AG09319 (cell line): ENCODE measurements at places on chromosomes 5 and 9.

DNA sequence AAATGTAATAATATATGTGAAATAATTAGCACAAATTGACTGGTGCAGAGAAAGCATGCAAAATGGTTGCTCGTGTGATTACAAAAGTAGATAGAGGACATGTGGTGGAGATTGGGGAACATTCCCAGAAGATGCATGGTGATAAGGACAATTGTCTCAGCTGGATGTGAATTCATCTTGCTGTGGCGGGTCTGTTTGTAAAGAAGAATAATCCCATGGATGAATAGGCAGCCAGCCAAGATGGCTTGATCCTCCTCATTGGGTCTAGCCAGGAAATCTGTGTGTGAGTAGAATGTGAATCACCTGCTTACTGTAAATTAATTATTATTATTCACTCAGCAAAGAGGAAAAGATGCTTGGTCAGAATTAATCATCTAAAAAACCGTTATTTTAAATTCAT, 12.6 kb upstream of the DPYSL3 start:
- no peak for DNase-seq

- DNase-seq = no peak
Measured at GRCh38 chr9:17135295-17136160, 688 bp downstream of the CNTLN start.

DNA sequence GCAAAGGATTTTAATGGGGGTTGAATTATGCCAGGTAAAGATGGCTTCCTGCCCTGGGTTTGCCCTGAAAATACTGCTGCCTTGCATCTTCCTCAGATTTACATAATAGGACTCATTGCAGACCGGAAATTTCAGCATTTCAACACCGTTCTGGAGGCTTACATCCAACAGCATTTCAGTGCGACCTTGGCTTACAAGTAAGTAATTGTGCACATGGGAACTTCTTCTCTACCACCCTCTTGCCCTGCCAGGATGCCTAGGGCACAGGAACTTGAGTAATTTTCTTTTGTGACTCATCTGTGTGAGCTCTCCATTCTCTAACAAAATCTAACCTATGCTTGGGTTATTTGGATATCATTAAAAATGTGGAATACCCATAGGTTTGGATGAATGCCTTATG, 80.2 kb downstream of the DOCK2 start:
- no peak for DNase-seq

- no peak for DNase-seq
Measured at GRCh38 chr9:2012347-2012746, 2.8 kb upstream of the SMARCA2 start.

- DNase-seq = no peak
Measured at GRCh38 chr9:93965830-93966577, 10.8 kb upstream of the BARX1 start.

GRCh38 chr5:151721087-151721646, 34.5 kb upstream of the SPARC start:
- no peak for DNase-seq

DNA sequence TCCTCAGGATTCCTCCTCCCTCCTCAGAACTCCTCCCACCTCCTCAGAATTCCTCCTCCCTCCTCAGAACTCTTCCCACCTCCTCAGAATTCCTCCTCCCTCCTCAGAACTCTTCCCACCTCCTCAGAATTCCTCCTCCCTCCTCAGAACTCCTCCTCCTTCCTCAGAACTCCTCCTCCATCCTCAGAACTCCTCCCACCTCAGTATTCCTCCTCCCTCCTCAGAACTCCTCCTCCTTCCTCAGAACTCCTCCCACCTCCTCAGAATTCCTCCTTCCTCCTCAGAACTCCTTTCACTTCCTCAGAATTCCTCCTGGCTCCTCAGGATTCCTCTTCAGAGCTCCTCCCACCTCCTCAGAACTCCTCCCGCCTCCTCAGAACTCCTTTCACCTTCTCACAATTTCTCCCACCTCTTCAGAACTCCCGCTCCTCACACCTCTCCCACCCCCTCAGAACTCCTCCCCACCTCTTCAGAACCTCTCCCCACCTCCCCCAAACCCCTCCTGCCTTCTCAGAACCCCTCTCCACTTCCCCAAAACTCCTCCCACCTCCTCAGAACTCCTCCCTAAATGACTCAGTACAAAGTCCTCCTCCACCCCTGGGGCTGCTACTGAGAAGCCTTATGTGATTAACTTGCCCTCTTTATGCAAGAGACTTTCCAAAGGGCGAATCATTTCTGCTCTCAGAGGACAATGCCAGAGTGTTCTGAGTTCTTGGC, 23.2 kb downstream of the SLC46A2 start:
- DNase-seq = peak; percentile 63

- DNase-seq = no peak
Measured at GRCh38 chr5:34977934-34978613, 48.7 kb downstream of the DNAJC21 start.

- no peak for DNase-seq
Measured at GRCh38 chr5:17061973-17062470, 125.9 kb upstream of the MYO10 start.

GRCh38 chr5:114210662-114211061, 151.2 kb upstream of the KCNN2 start:
- no peak for DNase-seq

GRCh38 chr9:650362-650761, 191.1 kb upstream of the DMRT1 start:
- no peak for DNase-seq

- DNase-seq = no peak
Measured at GRCh38 chr5:4804691-4805360, 335.3 kb upstream of the ADAMTS16 start.

DNA sequence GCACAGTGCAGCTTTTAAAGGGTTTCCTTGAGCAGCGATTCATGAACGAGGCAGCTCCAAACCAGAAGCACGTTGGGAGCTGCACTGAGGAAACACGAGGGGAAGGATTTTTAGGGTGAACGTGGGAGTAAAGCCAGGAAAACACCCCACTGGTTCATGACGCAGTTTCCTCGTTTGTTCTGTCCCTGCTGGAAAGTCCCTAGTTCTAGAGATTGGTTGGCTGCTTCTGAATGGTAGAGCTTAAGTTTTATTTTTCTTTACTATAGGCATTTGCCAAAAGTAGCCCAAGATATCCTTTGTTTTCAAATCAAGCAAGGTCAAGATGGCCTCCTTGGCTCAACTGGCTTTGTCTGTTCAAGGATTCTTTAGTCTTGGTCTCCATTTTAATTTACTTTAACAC, 116.5 kb upstream of the CACNA1B start:
- DNase-seq = no peak

DNA sequence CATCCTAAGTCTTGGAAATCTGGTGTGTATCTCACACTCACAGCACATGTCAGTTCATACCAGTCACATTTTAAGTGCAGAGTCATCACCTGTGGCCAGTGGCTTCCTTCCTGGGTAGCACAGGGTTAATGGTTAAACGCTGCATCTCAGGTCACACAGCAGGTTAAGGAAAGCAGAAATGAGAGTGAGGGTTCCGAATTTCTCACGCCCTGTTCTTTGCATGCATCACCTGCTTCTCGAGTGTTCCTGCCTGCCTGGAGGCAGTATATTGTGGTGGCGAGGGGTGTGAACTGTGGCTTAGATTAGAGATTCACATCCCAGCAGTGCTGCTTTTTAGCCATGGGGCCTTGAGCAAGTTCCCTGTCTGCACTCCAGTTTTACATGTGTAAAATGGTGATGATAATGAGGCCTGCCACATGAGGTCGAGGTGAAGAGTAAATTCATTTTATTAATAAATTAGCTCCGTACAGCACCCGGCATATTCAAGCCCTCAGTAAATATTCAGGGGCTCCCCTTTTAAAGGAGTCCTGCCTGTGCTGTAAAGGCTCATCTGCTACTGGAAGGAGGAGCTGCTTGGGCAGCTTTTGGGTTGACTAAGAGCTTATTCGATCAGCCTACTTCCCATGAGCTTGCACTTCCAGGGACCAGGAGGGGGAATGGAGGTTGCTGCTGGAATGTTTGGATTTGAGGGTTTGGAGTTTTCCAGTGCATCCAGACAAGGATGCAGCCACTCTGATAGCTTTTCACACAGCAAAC, 61.1 kb upstream of the SAP30L start:
- DNase-seq = no peak

GRCh38 chr9:135418161-135418560, 61.4 kb upstream of the PPP1R26 start:
- no peak for DNase-seq

- no peak for DNase-seq
Measured at GRCh38 chr5:140383300-140383699, 18.3 kb upstream of the ANKHD1 start.

GRCh38 chr9:78566948-78567675, 270.2 kb downstream of the PSAT1 start:
- DNase-seq = no peak

DNA sequence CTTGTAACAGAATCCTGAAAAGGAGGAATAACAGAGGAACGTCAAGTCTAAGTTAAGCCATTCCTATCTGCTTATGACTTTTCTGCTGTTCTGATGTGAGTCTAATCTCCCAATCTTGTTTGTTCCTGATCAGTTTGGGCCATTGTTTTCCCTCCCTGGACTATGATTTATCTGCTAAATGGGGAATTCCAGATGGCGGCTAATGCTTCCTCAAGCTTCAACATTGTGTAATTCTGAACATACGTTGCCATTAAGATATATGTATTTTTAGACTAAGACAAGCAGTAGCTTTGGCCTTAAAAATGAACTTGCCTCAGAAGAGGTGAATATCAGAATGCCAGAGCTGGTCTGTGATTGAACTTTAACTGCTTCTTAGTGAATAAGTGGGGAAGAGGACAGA, 142.7 kb downstream of the PRKACG start:
- no peak for DNase-seq

GRCh38 chr9:124479371-124479770, 27.8 kb downstream of the NR5A1 start:
- DNase-seq = no peak

DNA sequence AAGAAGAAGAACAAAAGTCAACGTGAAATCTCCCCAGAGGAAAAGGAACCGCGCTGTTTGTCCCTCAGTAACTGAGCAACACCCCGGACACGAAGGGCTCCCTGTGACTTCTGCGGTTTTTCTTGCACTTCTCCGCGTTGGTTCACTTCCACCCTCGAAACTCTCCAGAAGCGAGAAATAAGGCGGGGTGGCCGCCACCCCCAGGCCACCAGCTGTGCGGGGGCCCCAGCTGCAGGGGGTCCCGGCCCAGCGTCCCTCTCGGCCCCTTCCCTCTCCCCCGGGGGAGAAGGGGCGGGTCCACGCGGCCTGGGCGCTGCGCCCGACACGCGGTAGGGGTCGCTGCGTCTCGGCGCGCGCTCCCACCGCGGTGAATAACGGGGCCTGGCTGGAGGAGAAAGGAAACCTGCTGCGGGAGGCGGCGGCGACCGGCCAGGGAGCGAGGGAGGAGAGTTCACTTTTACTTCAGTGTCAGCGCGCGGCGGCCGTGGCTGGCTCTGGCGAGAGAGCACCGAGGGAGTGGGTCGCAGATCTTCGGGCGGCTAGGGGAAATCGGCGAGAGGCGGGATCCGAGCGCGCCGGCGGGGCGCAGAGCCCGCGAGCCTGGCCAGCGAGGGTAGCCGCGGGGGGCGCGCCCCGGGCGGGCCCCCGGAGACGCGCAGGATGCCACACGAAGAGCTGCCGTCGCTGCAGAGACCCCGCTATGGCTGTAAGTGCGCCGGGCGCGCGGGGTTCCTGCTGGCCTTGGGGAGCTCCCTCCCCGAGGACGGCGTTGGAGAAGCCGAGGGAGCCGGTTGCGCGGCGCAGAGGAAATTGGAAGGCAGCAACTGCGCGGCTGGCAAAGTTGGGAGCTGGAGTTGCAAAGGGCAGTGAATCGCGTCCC, at the start of gene IQGAP2:
TSS of gene IQGAP2 (plus strand) at position 400 of the 880 bp plus-strand sequence. CDS start at position 661, 261 bp downstream.
- DNase-seq = no peak

DNA sequence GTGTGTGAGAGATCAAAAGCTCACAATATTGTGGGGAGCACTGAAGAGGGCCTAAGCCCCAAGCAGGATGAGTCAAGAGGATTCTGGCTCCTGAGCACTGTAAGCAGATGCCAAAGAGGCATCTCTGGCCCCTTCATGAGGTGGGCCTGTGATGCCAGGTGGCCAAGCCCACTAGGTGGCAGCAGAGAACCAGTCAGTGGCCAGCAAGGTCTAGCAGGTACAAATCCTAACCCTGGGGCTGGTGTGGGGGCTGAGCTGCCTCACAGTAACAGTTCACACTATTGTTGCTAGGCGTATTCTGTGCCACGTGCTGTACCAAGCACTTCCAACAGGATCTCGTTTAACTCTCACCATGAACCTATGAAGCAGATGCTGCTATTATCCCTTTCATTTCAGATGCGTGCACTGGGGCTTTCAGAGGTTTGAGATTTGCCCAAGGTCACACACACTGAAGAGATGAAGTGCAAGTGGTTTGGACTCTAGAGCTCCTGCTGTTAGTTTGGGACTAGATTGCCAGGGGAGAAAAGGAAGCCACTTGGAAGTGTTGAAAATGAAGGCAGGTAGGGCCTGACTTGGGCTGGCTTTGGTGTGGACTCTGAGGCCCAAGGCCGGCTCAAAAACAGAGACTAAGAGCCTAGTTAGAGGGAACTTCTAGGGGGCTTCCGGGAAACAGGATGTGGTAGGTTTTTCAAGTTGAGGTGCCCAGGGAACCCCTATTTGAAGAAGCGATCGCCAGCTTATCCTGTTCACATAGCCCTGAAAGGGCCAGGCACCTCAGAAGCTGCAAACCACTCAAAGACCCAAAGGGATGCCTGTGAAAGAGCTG, 4.4 kb upstream of the MLANA start:
- DNase-seq = peak; percentile 12

DNA sequence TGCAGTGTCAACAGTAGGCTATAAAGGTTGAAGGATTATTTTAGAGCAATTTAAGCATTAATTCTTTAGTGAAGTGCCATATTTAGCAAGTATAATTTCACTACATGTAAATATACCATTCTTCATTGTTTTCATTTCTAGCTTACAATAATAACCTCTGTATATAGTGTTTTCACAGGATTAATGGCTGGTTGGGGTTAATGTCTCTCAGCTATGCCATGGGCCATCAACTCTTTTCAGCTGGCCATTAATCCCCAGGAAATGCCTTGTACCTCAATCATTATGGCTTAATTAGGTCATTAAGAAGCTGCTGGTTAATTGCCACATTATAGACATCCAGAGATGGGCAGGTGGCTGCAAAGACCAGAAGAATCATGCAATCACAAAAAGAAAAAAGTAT, 715.1 kb downstream of the MAT2B start:
- DNase-seq = no peak

GRCh38 chr5:132772291-132773070, 4.6 kb downstream of the SEPTIN8 start:
- no peak for DNase-seq

DNA sequence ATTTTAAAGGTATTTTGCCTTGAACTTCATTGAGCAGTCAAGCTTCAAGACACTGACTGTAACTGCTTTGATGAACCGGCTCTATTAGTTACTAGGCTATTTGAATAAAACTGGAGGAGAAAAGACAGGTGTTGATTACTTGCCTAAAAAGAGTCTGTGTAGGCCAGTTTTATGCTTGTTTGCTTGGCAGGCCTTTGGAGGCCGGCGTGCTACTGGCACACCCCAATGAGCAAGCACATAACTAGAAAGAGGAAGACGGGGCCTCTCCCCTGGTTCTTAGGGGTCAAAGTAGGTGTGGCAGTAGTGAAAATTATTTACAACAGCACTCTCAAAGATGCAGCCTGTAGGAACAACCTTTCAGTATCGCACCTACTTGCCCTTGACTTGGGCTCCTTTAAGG, 2.1 kb upstream of the ZFR start:
- DNase-seq = no peak
